ENCODE measurements at places on chromosomes 13 and 19. TPM values are rescaled to one million over a fixed set of nuclear protein-coding genes. Genes with fewer than 3 reads are reported as not detected.

GRCh38 chr13:65677906-65678305 lies 1552.2 kb downstream of the PCDH9 start:
- no peak for DNase-seq

GRCh38 chr13:71218960-71219359 lies 648.0 kb downstream of the DACH1 start:
- DNase-seq = no peak

DNA sequence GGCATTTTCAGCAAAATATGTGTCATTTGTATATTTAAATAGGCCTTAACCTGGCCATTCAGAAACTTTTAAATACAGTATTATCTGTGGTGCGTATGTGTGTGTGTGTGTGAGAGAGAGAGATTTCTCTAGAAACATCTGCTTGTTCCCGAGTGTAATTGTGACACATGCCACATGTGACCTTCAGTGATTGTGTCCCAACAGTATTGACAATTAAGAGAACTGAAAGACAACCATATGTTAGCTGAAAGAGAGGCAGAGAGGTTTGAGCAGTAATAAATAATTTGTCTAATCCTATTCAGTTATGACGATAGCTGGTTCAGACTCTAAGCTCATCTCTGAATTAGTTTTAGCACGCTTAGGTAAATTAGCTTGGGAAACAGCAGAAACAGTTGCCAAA lies 1503.1 kb downstream of the PCDH9 start:
- no peak for DNase-seq

DNA sequence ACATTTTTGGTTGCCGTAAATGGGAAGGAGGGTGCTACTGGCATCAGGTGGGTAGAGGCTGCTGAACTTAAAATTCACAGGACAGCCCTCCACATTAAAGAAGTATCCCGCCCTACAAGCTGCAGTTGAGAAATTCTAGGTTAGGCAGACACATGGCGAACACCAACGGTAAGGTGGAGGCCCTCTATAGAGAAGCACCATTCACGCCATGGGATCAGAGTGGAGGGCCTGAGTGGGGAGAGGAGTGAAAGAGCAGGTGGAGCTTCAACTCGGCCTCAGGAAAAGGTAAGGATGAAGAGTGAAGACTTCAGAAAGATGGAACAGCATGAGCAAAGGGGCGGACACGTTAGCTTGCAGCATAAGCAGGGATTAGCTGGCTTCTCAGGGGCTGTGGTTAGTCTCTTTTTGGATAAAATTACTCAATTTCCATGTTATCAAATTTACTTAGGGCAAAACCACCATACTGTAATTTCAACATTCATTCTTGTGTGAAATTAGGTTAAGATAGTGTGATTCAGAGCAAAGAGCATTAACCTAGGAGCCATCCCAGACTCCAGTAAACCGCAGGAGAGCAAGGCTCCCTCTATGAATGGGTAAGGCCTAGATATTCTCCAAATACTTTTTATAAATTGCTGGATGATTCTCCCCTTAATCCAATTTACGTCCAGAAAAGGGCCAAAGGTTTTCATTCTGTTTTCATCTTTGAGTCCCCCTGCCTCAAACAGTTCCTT lies 1.2 kb downstream of the EEF1AKMT1 start:
- no peak for DNase-seq

DNA sequence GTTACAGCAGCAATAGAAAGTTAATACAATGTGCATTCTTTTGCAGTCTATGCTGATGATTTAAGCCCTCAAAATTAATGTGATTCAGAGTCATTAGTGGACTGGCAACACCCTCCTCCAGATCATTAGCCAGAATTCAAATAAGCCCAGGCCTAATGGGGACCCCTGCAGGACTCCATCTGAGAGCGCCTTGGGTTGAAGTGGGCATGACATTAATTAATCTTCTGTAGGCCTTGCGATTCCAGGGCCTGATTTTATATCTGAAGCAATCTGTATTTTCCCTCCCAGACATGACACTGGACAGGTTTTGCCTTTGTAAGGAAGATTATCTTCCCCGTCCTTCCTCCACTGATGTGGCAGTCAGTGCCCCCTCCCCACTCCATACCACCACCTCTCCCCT lies 442.9 kb downstream of the FOXO1 start:
- DNase-seq = no peak

- no peak for DNase-seq
These were observed 8.9 kb downstream of the COG3 start for GRCh38 chr13:45473627-45474026.

- no peak for DNase-seq
These were observed 4.2 kb upstream of the ZNF91 start for GRCh38 chr19:23399443-23399842.

- DNase-seq = no peak
These were observed 62.4 kb downstream of the SERP2 start for GRCh38 chr13:44435919-44436510.

- no peak for DNase-seq
These were observed 192.8 kb upstream of the TSC22D1 start for GRCh38 chr13:44768775-44769581.

- DNase-seq = no peak
These were observed 199.3 kb downstream of the RFC3 start for GRCh38 chr13:34017231-34017630.

GRCh38 chr13:74203576-74203975 lies 69.4 kb upstream of the KLF12 start:
- no peak for DNase-seq

GRCh38 chr19:10744801-10745293 lies 27.0 kb downstream of the DNM2 start:
- no peak for DNase-seq

GRCh38 chr13:113076681-113077401 lies 28.8 kb upstream of the F7 start:
- no peak for DNase-seq

GRCh38 chr19:7670150-7670783 lies 1.4 kb downstream of the RETN start:
- no peak for DNase-seq

DNA sequence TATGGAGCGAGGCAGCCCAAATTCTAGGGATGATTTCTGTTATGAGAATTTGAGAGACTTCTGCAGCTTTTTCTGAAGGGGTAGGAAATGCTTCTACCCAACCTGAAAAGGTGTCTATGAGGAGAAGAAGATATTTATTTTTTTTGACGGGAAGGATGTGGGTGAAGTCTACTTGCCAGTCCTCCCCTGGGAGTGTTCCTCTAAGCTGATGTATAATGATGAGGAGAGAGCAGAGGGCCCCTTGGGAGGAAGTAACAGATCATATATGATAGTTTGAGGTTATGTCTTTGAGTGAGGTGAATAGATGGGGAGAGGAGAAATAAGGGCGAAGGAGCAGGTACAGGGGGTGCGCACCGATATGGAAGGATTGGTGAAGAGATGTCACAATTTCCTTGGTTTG lies 910.6 kb upstream of the SLITRK5 start:
- no peak for DNase-seq

GRCh38 chr13:96768524-96768923 lies 225.8 kb downstream of the OXGR1 start:
- no peak for DNase-seq

GRCh38 chr13:77853703-77854102 lies 64.9 kb downstream of the EDNRB start:
- no peak for DNase-seq

GRCh38 chr13:34172048-34172447 lies 354.1 kb downstream of the RFC3 start:
- no peak for DNase-seq

GRCh38 chr13:84358601-84359000 lies 476.3 kb upstream of the SLITRK1 start:
- no peak for DNase-seq

DNA sequence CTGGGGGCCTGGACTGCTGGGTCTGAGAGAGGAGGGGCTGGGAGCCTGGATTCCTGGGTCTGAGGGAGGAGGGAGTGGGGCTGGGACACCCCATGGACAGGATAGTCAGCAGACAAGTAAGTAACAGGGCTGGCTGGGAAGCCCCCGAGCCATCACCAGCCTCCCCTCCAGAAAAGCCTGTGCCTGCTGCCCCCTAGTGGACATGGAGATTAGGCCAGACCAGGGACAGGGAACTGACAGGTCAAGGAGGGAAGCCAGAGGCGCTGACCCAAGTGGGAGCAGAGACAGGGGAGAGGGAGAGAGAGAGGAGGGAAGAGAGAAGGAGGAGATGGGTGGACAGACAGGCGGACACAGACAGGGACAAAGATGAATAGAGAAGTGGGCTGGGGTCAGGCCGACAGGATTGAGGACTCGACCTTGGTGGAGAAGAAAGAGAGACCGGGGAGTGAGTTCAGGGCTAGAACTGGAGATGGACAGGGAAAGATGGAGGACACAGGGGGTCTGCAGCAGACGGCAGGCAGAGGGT lies 6.7 kb upstream of the ERFL start:
- DNase-seq = no peak

Gene PDE4A
- polyA plus RNA-seq = 1.7 TPM

Gene LGI4
- 2.2 TPM for polyA plus RNA-seq

Gene SIGLEC9
- polyA plus RNA-seq = 1.6 TPM

Gene ZNF837
- 2.6 TPM for polyA plus RNA-seq

Gene REEP6
- polyA plus RNA-seq = 9.0 TPM

Gene DAND5
- not detected for polyA plus RNA-seq

Gene ZNF135
- 20.0 TPM for polyA plus RNA-seq

Gene GARIN5A
- 7.8 TPM for polyA plus RNA-seq

Gene ZNF667
- polyA plus RNA-seq = 19.6 TPM

Gene HRC
- polyA plus RNA-seq = 29.8 TPM

Gene NLRP11
- 0.15 TPM for polyA plus RNA-seq

Gene IGSF23
- polyA plus RNA-seq = 1.5 TPM

Measured in right renal cortex interstitium (tissue), 3 donors.